ENCODE measurements at places on chromosomes 7 and 10.
A peak's percentile ranks its signal among the peaks of the same experiment; 100 is the strongest.

DNA sequence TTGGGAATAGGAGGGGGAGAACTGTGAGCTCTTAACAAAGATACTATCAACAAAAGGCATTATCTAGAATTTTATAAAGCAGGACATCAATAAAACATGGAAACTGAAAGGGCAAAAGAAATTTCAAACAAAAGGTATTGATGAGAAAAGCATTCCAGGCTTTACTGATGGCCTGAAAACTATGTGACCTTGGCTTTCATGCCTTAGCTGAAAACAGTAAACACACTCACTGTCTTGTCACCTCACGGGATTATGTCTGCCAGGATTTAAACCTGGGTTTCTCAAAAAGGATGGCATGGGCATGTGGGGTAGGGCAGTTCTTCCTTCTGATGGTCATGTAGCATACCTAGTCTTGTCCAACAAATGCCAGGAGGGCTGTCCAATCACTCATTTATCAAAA lies 22.9 kb downstream of the DOCK4 start:
- DNase-seq, result no peak

DNA sequence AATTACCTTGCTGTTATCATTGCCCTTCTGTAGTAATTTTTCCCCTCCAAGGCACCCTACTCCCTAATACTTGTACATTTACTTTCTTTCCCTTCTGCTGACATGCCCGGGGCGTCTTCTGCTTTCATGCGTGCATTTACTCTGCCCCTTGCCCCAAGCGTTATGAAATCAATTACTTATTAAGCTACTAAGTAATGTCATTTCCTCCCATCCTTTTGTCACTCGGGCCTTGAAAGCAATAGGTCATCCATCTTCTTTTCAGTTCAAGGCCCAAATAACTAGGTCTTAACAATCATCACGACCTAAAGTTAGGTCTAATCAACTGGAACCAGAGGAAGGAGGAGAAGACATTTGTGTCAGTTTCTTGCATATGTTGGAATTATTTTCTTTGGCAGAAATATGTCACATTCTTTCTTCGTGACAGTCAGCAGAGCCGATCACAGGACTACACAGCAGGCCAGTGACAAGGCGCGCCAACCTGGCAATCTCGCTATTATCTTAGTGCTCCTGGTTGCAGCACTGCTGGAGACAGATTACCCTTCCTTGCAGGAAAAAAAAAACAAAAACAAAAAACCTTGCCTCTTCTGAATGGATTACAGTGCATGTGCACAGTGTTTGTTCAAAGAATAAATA lies 179.2 kb downstream of the RELN start:
- no peak for DNase-seq

DNA sequence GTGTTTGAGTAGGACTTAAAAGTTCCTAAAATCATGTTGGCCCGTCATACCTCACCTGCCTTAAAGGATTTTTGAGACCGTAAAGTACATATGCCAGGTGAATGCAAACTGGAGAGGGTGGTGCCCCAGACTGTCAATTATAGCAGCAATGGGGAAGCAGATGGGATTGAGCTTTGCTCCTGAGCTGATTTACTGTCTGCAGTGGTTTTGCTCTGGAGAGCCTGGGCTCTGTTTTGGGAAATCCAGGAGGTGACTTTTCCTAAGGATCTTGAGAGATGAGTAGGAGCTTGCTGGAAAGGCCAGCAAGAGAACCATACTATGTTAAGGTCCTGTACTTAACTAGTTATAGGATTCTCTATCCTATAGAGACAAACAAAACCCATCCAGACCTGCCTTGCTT lies 43.0 kb downstream of the COL13A1 start:
- DNase-seq, result no peak

DNA sequence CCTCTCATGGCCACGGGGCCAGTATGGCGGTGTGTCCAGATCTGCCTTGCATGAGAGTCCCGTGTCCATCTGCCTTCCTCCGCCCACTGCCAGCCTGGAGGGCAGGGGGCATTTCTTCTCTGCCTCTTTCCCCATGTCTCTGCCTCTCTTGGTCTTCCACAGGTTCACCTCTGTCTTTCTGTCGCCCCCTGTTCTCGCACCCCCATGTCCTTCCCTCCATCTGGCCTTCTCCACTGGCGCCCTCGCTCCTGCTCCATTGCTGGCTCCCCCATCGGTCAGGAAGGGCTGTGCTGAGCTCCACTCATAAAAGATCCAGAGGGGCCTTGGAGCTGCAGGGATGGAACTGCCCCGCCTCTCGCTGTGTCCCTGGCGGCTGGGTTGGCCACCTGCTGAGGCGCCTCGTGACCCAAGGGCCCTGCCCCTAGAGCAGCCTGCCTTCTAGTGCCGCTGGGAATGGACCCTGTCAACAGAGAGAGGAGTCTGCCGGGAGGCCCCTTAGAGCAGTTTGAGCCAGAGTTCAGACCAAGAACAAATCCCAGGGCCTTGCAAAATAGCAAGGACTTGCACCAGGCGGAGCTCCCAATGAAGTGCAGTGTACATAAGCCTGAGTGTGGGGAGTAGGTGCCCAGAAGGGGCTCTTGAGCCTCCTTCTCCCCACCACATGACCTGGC lies 42.0 kb downstream of the GOLGA7B start:
- DNase-seq, result no peak

DNA sequence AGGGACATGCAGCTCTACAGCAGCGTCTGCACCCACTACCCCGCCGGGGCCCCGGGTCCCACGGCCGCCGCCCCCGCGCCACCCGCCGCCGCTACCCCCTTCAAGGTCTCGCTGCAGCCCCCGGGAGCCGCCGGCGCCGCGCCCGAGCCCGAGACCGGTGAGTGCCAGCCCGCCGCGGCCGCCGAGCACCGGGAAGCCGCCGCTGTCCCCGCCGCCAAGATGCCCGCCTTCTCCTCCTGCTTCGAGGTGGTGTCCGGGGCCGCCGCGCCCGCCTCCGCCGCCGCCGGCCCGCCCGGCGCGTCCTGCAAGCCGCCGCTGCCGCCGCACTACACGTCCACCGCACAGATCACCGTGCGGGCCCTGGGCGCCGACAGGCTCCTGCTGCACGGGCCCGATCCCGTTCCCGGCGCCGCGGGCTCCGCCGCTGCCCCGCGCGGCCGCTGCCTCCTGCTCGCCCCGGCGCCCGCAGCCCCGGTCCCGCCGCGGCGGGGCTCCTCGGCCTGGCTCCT lies 631 bp downstream of the OTUD1 start:
- DNase-seq, result peak; percentile 2

GRCh38 chr7:2978408-2978807 lies 65.3 kb downstream of the CARD11 start:
- DNase-seq, result peak; percentile 27

GRCh38 chr7:119562839-119563238 lies 710.1 kb upstream of the KCND2 start:
- no peak for DNase-seq

GRCh38 chr10:84715911-84716310 lies 387.5 kb downstream of the CCSER2 start:
- DNase-seq, result no peak

- no peak for DNase-seq
These were observed 741.4 kb upstream of the POT1 start for GRCh38 chr7:125670926-125671572.

DNA sequence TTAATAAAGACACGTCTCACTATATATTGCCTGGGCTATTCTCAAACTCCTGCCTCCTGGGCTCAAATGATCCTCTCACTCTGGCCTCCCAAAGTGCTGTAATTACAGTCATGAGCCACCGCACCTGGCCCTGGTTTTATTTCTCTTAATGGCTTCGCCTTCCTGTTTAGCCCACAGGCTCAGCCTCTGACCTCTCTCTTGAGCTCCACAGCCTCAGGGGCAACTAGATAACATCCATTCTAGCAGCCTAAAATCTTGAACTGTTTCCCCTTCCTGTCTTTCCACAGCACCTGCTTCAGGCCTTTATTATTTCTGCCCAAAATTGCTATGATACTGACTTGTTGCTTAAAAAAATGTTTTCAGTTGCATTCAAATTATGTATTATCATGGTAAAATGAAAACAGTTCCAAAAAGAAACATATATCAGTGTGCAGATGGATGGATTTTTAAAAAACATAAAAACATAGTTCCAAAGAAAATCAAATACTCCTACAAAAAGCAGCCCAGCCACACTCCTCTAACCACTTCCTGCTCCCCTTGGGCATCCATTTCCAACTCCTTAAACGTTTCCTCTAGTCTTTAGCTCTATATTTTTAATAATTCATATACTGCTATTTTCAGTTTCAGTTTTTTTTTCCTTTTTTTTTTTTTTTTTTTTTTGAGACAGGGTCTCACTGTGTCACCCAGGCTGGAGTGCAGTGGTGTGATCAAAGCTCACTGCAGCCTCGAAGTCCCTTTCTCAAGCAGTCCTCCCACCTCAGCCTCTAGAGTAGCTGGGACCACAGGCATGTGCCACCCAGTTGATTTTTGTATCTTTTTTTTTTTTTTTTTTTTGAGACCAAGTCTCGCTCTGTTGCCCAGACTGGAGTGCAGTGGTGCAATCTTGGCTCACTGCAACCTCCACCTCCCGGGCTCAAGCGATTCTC lies 5.1 kb upstream of the BAZ1B start:
- DNase-seq, result no peak

GRCh38 chr7:143284591-143285469 lies at the start of gene TMEM139:
TSS of gene TMEM139 (plus strand) at chr7:143284958. CDS start at chr7:143285958, 1,000 bp downstream.
- no peak for DNase-seq

- DNase-seq, result no peak
These were observed 10.2 kb downstream of the PLEKHA8 start for GRCh38 chr7:30038196-30038980.

DNA sequence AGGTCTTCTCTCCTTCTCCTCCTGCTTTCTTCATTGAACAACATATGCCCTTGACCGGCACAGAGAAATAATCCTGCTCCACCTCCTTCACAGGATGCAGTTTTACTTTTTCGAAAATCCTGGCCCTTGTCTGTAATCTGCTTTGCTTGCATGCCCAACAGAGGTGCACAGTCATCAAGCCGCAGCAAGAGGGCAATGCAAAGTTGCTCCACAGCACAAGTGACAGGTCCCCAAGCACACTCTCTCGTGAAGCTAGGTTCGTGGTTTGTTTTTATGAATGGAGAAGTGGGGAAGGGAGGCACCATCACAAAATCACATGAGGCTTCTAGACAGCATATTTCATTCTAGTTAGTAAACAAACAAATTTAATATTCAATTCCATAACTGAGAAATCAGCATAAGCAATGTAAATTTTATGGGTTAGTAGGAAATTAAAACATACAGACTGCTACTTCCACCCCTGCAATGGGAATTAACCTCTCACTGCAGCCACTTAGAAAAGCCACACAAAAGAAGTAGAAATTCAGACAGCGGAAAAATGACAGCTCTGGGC lies 178.8 kb downstream of the TPK1 start:
- DNase-seq, result no peak

DNA sequence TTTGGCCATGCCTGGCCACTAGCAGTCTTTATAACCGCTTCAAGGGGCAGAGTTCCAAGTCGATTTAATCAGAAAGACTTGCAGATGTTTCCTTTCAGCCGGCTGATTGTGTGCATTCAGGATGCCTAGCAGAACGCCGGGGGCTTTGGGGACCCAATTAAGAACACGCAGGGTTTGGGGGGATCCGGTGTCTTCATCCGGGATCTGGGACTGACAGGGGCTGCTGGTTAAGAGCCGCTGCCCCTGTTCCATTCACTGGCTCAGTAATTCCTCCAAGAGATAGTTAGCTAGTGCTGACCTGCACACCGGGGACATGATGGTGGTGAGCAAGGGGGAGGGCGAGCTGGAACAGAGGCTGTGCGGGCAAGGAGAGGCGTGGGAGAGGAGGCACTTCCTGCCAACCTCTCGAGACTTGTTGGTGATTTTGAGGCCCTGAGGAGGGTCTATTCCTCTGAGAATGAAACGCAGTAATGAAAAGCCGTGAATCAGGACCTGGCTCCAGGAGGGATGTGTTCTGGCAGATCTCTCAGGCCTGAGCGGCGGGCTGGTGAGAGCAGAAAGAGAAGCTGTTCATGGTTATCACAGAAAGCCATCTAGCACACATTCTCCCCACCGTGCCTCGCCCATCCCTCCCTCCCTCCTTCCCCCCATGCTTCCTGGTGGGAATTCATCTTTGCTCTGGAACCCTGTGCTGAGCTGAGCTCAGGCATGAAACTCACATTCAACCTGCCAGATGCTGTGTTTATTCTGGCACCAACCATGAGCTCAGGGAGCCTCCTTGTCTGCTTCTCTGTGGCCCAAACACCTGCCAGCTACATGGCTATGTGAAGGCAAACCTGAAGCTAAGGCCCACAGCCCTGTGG lies 152.0 kb downstream of the CCDC3 start:
- DNase-seq, result no peak

DNA sequence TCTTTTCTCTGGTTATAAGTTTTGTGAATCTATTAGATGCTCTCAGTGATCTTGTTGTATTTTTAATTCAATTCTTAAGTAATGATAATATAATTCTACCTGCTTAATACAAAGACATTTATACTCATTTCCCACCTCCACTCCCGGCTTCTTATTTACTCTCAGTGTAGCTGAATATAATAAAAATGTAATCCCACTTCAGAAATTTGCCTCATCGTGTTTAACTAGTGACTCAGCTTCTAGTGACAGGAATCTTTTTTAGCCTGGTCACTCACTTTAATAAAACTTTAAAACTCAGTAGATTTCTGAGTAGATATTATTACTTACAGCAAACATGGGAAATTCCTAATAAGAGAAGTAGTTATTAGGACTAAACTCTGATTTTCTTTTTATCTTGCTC lies 1506.2 kb upstream of the LRRTM3 start:
- DNase-seq, result no peak

- peak; percentile 38 for DNase-seq
These were observed 31.0 kb downstream of the AMZ1 start for GRCh38 chr7:2719007-2719406.

DNA sequence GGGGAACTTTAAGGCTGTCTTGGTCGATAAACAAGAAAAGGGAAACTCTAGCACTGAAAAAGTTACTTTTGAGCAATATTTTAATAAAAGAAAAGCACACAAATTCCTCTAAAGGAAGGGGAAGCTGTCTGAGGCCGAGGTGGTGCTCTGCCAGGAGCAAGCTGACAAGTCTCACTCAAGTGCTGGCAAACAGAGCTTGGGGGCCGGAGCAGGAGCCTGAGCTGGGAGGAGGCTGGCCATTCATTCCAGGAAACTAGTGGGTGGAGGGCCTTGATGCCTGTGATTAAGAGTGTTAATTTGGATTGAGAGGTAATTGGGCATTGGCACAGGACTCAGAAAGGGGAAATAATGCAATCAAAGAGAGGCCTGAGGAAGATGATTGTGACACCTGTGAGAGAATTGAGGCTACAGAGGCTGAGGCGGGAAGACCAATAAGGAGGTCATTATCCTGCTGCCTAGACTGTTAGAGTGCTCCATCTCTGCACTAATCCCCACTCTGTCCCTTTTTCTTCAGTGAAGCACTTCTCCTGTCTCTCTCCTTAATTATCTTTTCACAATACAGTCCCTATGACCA lies 154.9 kb upstream of the COL1A2 start:
- no peak for DNase-seq

GRCh38 chr7:33418251-33418701 lies 288.9 kb downstream of the BBS9 start:
- DNase-seq, result no peak

DNA sequence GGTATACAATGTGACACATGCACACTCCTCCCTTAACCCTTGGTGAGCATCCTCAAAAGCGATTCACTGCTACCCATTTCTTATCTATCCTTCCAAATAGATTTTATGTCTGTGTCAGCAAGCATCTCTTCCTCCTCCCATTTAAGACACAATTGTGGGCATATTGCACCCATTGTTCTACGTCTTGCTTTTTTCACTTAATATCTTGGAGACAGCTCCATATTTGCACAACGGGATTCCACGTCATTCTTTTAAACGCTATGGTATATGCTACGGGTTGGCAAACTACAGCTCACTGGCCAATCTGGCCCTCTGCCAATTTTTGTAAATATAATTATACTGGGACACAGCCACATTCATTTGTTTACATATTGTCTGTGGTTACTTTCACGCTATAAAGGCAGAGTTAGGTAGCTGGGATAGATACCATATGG lies 88.6 kb downstream of the RNF216 start:
- DNase-seq, result no peak

GRCh38 chr7:2587778-2588177 lies 29.0 kb downstream of the IQCE start:
- no peak for DNase-seq
